ENCODE measurements at places on chromosomes 6 and 20.

DNA sequence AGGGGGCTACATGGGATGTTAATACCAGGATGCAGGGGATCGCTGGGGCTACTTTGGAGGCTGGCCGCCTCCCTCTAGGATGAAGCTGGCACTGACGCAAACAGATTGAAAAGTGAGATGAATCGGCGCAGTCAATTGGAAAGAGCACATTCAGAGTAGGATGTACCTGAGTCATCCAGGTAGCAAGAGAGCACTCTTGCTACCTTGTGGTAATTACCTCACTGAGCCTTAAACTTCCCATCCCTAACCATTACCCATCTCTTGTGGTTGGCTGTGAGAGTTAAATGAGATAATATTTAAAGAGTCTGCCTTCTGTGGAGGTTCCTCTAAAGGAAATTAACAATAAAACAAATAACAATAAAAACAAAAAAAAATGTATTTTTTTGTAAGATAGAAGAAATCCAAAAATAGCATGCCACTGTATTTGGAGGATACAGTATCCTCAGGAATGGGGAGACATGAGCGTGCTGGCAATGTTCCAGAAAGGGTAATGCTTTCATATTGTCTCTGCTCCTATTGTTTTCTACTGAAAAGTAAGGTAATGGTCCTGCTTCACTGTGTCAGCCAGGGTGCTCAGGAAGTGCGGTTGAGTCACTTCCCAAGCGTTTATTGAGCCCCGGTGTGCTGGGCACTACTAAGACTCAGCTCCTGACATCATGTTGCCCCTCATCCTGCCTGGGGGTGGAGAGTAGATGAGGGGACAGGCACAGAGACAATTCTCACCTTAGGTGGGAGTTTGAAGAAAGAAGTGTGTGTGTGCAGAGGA, 301.1 kb downstream of the EYA4 start:
- no peak for DNase-seq

DNA sequence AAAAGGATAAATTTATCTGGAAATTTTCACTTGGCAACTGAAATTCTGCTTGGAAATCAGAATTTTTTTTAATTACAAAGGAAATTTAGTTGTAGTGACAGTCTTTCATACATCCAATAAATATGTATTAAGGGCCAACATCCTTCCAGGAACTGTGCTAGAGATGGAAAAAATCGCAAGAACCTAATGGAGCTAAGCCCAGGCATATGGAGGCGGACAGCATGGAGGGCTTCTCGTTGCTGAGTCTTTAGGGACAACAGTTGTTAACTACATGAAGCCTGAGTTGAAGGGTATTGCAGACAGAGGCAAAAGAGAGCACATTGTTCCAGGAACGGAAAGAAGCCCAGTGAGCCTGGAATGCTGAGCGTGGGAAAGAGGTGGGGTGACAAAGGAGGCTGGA, 208.9 kb downstream of the IBTK start:
- DNase-seq: no peak

- no peak for DNase-seq
Observed at GRCh38 chr6:135568379-135568778, 70.8 kb upstream of the AHI1 start.

DNA sequence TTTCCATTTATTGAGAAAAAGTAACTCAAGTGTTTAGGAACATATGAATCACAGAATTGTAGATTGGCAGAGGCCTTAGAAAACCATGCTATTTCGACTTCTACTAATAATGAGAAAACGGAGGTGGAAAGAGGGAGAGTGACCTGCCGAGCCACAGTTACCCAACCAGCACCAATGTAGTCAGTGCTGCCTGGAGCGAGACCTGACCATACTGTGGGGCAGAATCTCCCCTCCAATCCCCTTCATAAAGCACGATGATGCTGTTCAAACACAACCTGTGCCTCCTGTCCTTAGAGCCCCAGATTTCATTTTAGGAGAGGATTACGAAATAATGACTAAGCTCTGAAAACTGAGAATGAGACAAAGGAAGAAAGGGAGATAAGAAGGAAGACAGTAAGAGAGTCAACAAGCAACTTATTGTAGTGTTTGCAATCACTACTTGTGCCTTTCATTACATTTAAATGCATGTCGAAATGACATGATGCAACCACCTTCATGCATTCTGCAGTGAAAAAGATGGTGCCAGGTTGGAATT, 70.6 kb downstream of the ATXN1 start:
- no peak for DNase-seq

DNA sequence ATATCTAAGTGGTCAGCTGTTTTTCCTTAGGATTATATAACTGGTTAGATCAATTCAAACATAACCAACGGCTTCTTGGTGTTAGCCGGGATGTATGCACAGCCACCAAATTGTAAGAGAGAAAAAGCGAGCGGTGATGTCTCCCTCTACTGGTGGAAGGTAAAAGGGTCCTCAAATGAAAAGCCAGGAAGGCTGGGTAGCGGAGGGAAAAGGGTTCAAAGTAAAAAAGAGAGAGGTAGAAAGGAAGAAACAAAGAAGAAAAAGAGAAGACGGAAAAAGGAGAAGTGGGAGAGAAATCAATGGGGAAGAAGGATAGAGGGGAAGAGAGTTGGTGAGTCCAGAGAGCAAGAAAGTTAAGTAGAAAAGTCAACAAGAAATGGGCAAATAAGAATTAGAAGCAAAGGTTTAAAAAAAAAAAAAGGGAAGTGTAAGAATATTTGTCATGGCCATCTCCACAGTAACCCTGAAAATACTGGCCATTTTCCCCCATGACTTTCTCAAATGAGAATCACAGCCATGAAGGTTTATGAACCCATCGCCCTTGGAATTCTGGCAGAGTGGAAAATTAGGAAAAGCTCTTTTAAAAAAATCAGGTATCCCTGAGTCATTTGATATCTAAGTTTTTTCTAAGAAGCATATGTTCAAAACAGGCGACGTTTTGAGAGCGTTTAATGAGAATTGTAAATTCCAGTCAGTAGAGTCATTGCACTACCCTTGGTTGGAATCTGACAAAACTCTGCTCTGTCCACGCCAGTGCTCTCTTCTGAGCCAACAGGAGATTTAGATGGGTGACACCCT, 155.6 kb upstream of the SNX9 start:
- peak; percentile 82 for DNase-seq

DNA sequence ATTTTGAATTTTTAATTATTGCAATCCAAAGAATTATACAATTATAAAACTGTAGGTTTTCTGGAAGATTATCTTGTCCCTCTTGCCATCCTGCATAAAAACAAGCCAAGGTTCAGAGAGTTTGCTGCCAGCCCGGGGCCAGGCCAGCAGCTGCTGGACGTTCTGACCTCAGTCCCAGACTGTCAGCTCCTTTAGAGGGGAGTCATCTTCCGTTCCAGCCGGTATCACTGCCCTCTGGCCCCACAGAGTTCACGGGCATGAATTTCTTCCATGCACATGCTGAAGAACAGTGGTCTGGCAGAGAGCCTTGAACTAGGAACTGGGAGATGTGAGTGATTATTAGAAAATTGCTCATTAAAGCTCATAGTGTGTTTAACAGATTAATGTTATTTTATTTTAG, 130.4 kb upstream of the QKI start:
- DNase-seq: no peak

GRCh38 chr6:146984251-146984924, 219.8 kb upstream of the STXBP5 start:
- no peak for DNase-seq

GRCh38 chr6:64712606-64713005, 994.4 kb downstream of the EYS start:
- no peak for DNase-seq

GRCh38 chr6:156154896-156155295, 622.3 kb upstream of the ARID1B start:
- DNase-seq: no peak

- peak; percentile 66 for DNase-seq
Observed at GRCh38 chr6:125533710-125534397, 215.6 kb upstream of the HEY2 start.

GRCh38 chr6:149168968-149169367, 148.5 kb upstream of the TAB2 start:
- no peak for DNase-seq

DNA sequence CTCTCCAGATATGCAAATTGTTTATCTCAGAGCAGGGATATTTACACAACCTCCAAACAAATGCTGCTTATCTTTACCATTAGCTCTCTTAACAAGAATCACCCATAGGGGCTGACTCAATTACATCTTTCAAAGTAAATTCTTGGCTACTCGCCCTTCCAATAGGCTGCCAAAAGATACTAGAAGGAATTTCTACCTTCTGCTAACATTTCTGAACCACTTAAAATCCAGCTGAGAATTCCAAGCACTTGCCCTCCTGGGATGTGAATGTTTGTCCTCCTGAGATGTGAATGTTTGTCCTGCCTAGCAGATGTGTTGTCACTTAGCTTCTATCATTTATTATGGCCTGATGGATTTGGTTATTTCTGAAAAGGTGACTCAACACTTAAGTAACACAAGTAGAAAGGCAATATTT, 388.0 kb downstream of the GJA1 start:
- DNase-seq: peak; percentile 11

- no peak for DNase-seq
Observed at GRCh38 chr6:69732640-69733039, 64.2 kb downstream of the LMBRD1 start.

GRCh38 chr6:119446609-119447008, 97.0 kb upstream of the MAN1A1 start:
- DNase-seq: no peak

GRCh38 chr20:37246736-37247135, 14.9 kb downstream of the GHRH start:
- DNase-seq: no peak

DNA sequence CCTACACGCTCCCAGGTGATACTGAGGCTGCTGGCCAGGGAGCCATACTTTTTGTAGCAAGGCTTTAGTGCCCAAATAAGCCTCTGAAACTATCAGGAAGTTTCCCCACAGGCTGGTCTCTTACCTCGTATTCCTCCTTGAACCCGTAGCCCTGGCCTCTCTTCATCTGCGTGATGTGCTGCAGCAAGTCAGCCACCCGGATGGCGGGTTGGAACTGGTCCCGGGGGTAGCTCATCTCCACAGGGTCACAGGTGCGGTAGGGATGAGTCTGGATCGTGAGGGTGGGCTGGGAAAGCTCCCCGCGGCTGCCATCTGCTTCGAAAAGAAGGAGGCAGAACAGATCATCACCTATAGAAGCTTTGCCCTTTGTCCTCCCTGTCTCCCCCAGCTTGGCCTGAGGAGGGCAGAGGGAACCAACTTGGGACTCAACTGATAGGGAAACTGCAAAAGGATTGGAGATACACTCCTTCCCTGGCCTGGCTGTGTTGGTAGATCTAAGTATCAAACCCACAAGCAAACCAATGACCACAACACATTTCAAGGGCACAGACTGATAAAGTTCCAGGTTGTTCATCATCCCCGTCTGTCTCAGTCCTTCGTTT, 543.2 kb upstream of the CHD6 start:
- peak; percentile 16 for DNase-seq

DNA sequence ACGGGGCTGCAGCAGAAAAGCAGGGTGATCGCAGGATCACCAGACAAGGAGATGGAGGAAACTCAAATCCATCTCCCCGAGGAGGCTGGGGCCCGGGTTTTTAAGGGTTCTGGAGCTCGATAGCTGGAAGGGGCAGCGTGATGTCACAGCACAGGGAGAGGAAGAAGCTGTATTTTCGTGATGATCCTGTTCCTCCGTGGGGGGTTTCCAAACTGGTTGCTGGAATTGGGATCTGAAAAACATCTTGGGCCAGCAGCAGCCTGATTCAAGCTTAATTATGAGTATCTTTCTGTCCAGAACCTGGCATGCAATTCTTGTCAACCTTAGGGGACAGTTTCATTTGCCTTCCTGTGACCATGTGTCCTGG, 4.1 kb downstream of the CST7 start:
- peak; percentile 33 for DNase-seq

DNA sequence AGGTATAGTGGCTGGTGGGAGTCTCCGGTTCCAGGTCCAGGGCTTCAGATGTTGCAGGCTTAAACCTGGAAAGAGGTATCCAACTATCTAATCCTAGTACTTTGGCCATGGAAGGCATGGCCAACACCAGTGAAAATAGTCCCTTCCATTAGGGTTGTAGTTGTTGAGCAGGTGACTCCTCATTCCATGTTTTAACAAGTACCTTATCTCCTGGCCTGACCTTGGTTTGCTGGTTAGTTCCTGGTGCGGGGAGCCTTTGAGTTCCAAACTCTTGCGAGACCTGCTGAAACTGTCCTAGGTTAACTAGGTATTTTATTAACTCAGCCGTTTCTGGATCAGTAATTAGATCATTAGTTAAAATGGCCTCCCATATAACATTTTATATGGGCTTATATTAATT, 165.1 kb upstream of the PROKR2 start:
- no peak for DNase-seq

DNA sequence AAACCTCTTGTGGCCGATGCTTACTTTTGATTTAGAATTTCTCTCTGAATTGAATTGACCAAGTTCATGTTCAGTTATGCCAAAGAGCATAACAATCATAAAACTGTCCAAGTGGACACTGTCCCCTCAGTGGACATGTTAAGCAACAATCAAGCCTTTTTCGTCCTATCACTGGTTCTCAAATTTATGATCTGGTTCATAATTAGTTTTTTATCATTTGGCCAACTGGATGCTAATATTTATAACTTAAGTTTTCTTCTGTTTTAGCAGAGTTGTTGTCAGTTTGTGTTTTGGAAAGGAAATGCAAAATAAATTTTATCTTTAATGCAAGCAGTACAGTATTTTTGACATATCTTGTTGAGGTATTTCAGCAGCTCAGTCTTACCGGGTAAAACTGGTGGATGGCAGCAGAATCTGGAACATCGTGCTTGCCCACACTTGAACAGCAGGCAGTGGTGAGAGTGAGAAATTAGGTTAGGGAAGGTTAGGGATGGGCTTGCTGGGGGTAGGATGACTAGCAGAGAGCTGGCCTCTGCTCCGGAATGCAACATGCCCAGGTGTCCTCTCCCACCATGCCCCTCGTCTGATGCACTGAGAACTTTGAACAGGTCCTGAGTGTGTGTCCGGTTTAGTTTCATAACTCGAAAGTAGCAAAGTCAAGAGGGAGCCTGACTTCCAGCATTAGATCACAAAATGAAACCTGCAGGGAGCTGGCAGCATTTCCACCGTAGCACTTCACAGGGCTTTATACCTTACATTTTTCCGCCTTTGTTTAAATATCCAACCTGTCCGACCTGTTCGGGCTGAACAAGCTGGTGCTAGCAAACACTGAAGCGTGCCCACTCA, 93.1 kb downstream of the RREB1 start:
- no peak for DNase-seq

- no peak for DNase-seq
Observed at GRCh38 chr6:89032599-89032998, 48.0 kb upstream of the PNRC1 start.

DNA sequence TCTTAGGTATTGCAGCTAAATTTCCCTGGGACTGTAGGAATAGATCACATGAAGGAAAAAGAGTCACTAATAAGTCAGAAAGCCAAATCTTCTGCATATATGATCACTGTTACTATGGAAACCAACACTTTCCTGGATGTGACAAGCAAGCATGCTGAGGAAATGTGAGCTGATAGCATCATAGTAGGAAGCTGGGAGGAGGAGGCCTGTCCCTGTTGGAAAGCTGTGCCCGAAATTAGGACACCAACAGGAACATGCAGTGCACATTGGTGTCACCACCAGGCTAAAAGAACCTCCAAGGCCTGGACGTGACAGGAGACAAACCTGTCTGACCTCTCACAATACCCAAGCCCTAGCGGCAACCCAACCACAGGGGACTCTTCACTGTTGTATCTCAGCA, 181.9 kb upstream of the PCSK2 start:
- no peak for DNase-seq

GRCh38 chr6:66128656-66129055, 421.6 kb upstream of the EYS start:
- DNase-seq: no peak

Data from H7 (cell line).